ELF-1 (cell line): ENCODE measurements at places on chromosomes 1 and 21.

GRCh38 chr1:159302095-159302494, at the start of gene FCER1A:
TSS of gene FCER1A (plus strand) at chr1:159302336. CDS start at chr1:159302365, 29 bp downstream.
- no peak for DNase-seq

DNA sequence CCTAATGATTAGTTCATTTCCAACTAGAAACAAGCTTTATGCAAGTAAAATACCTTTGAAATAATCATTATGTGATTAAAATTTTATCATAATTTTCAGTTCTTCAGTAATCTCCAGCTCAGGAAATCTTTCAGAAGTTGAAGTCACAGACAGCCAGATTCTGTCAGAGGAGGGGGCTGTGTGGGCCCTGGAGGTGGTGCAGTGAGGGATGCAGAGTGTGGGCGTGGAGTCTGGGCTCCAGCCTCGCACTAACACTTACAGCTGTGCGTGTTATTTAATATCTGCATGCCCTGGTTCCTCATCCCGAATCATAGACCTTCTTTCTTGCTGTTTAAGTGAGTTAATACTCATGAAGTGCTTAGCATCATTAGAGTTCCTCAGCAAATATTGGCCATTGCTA, 23.9 kb downstream of the WDR64 start:
- no peak for DNase-seq

DNA sequence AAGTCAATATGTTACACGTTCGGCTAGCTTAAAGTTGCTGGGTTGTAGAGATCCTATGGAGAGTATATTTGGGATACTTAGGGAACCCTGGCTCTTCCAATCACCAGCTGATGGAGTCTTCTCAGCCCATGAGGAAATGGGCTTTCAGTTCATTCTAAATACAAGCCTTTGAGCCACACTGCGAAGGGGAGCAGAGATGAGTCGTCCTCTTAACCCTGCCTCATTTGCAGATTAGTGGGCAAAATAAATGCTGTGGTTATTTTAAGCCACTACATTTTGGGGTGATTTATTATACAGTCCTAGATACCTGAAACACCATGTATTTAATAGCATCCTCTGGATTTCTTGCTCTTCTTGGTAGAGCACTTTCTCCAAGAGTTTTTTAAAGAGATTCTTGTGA, 19.0 kb upstream of the VCAM1 start:
- DNase-seq = no peak

DNA sequence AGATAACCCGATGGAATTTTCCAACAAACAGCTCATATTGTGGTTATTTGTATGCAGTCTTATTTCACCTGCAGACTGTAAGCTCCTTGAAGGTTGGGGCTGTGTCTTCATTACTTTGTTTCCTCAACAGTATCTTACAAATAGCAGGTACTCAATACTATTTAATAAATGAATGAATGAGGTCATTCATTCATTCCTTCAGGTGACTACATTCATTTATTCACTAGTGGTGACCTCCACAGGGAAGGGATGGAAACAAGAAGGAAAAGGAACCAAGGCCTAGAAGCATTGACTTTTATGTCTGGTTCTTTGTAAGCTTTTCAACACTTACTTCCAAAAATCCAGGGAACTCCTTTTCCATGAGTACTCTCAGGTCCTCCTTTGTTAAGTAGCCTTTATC, 7.9 kb downstream of the S100A10 start:
- DNase-seq = no peak

GRCh38 chr1:10046356-10047085, 13.8 kb downstream of the UBE4B start:
- peak; percentile 11 for DNase-seq

DNA sequence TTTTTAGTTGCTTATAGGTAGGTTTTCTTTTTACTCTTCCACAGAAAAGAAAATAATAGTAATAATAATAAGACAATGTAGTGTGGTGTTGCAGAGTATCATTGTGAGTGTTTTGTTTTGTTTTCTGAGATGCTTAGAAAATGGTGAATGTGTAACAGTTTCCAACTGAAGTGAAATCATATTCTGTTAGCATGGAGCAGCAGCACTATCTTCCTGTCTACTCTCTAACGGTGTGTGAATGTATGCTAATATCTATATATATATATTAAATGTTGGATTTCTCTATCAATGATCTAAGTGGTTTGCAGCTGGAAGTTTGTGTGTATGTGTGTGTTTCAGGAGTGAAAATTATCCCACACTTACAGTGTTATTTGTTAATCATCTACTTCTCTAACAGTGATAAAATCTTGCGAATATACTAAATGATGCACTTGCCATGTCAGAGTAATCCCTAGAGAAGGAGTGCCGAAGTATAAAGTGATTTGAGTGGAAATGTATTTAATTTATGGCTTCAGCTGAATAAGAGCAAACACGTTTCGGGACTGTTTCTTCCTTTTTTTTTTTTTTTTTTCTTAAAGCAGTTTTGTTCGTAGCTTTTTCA, 377 bp downstream of the SAMD13 start:
- DNase-seq = no peak

GRCh38 chr1:23989263-23989662, 9.1 kb upstream of the SRSF10 start:
- DNase-seq = no peak

DNA sequence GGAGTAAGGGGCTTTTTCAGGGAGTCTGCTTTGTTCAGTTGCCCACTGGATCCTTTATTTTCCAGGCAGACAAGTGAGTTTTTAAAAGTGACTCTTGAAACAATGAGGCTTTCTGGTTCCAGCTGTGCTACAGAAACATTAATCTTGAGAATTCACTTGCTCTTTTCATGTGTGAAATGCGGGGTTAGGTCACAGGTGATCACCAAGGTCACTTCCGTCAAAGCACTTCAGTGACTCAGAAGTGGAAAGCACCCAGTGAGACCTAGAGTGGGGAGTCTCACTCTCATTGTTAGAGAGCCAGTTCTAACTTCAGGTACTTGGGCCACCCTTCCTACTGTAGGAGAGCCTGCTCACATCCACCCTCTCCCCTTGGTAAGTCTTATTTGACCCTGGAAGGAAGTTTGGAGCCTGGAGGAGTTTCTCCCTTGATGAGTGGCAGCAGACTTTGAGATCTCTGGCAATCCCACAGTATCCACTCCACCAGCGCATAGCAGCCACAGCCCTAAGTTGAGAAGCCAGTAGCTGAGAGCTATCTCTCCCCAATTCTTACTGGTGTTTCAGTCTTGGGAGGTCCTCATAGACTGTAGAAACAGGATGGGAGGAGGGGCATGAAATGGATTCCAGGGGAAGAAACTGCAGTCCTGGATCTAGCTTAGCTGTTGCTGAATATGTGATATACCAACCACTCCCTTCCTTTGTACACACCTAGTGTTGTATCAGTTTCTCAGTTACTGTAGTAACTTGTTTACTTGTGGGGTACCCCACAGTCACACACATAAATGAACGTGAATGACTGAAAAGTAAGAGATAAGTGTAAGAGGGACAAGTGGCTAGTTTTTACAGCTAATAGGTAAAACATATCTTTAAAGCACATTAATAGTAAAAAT, 3.1 kb downstream of the TACSTD2 start:
- no peak for DNase-seq

DNA sequence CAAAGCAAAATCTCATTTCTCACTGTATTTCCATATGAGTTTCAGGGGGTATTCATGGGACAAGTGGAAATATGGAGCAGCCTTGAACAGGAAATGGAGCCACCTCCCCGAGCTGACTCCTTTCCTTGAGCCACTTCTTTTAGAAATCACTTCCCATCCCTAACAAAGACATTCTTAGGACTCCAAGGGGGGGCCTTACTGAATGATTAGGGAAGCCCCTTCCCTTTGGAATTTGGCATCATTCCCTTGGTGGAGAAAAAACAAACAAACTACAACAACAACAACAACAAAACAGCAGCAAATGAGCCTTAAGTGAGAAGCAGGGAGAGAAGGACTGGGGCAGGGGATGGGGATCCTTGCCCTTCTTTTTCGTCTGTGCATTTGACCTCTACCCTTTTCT, 278.3 kb downstream of the ZNF648 start:
- no peak for DNase-seq

GRCh38 chr1:247228133-247228532, 27.7 kb upstream of the VN1R5 start:
- no peak for DNase-seq

DNA sequence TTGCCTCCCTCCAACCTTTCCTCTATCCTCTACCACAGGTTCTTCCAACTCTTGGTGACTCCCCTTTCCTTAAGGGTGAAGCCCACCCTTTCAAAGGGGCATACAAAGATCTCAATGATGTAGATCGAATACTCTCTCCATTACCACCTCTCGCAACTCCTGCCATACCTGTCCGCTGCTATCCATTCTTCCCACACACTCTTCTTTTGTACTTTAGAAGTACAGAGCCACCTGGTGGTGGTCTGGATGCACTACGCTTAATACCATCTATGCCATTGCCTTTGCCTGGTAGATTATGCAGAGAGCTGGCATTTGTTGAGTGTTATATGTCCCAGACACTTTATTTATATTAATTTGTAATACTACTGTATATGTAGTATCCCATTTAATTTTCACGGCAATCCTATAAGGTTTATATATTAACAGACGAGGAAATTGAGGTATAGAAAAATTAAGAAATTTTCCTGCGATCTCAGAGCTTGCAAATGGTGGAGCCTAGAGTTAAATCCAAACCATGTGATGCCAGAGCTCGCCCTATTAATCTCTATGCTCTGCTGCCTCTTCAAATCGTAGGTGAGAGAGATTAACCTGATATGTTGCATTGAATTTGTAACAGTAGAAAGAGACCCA, 22.9 kb downstream of the TSHB start:
- DNase-seq = peak; percentile 51

- no peak for DNase-seq
These were observed 366.3 kb downstream of the HHAT start for GRCh38 chr1:210695026-210695425.

GRCh38 chr1:179146476-179146875, 64.6 kb downstream of the TOR3A start:
- DNase-seq = no peak

- no peak for DNase-seq
These were observed 156.8 kb upstream of the KCND3 start for GRCh38 chr1:112146201-112146715.

DNA sequence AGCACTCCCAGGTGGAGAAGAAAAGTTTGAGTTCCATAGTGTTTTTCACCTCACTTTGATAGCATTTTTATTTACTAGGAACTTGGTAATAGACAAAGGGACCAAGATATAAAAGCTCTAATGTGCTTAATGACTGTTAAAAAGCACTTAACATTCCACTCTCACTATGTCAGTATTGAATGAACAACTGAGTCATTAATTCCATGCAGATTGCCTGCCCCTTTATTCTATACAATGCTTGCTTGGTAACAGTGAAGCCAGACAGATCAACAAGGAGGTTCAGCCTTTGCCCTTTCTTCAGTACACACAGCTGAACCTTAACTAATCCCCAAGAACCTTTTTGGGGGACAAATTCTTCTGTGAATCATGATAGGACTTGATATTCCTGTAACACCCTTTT, 425.5 kb downstream of the NUF2 start:
- DNase-seq = no peak

- no peak for DNase-seq
These were observed 42.3 kb downstream of the GNG4 start for GRCh38 chr1:235607284-235607683.

DNA sequence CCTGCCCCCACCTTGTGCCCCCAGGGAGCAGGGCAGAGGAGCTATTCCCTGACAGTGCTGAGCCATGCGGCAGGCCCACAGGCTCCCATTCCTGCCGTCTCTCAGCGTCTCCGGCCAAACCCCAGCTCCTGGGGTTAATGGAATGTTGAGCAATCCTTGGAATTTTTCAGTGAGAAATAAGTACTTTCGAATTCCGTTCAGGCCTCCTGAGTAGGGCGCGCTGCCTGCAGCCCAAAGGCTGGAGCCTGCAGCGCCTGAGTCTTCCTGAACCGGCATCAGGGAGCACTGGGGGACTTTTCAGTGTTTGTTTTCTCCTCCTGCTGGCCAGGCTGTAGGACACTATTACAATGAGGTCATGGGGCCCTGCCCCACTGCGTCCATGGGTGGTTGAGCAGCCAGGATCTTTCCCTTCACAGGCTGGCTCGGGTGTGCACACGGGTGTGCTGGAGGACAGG, 33.3 kb upstream of the CSF1 start:
- DNase-seq = peak; percentile 95

GRCh38 chr1:25694167-25695007, 77.8 kb downstream of the MAN1C1 start:
- no peak for DNase-seq

DNA sequence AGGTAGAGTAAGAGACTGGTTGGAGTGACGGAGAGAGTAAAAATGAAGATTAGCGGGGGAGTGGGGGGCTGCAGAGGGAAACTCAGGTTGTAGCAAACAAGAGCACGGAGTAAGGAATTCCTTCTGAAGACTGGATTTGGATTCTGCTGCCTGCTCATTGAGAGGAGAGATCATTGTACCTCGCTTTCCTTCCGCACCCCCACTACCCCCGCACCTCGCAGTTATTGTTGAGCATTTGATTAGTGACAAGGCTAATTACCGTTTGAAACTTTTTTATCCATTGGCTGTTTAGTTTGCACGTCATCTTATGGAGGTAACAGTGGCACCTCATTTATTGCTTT, 463 bp downstream of the PRPF3 start:
- DNase-seq = no peak

GRCh38 chr1:210801501-210801900, 332.4 kb downstream of the KCNH1 start:
- peak; percentile 86 for DNase-seq

DNA sequence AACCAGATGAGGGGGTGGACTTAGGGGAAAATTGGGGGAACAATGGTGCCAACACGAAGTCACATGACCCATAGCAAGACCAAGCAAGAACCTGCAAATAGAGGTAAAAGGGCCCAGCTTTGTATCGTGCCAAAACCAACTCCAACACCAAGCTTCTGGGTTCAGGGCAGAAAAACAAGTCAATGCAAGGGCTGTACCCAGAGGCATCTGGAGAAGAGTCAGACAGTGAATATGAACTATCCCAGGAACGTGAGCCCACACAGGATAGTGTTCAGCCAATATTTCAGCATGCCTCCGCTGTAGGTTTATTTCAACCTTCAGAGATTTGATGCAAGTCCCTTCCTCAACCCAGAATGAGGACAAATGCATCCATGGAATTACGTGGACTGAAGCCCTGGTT, 15.0 kb upstream of the ZMYM6 start:
- no peak for DNase-seq

DNA sequence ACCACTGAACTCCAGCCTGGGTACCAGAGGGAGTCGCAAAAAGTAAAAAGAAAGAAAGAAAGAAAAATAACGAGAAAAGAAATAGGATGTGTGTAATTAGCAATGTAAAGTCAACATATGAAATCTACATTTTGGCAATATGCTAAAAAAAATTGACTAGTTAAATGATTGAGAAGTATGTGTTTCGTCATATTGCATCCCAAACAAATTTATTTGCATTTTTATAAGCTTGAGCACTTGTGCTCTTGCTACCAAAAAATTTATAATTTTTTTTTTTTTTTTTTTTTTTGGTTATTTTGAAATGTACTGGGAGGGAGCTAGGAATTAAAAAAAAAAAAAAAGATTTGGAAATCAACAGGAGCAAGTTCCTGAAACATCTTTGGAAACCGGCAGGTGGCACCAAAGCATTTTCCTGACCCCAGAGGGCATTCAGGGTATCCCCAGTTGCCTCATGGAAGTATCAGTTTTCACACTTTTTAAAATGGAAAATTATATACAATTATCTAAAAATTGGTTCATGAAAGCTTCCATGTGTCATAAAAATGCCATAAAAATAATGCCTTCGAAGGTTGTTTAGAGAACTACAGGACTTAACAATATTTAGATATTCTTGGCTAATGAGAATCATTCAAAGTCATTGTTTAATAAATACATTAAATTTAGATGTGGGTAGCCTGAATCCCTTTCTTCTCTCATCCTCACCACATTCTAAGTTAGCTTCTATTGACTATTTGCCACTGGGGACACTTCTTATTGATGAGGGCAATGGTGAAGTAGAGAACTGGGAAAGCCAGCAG, 4.8 kb upstream of the HEATR1 start:
- peak; percentile 39 for DNase-seq

GRCh38 chr1:1245817-1246576, 525 bp downstream of the C1QTNF12 start:
- no peak for DNase-seq
